ENCODE measurements at places on chromosomes 16 and 17. TPM values are rescaled to one million over a fixed set of nuclear protein-coding genes. Genes with fewer than 3 reads are reported as not detected.

DNA sequence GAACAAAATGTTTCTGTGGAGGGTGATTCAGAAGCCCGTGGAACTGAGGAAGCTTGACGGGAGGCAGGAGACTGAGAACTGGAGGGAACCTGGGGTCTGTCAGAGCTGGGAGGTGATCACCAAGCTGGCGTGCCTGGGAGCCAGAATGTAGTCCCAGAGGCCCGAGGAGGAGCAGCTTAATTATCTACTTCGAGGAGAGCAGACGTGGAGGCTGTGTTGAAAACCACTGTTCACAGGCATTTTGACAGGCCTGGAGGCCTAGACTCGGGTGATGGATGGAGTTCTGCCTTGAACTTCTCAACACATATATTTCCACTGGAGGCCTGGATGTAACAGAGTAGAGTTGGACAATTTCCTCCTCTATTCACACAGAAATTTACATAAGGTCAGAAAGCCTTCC is 177.7 kb upstream of the SALL1 start:
- no peak for DNase-seq

GRCh38 chr16:19715566-19715965 is 2.5 kb downstream of the KNOP1 start:
- peak; percentile 56 for DNase-seq

DNA sequence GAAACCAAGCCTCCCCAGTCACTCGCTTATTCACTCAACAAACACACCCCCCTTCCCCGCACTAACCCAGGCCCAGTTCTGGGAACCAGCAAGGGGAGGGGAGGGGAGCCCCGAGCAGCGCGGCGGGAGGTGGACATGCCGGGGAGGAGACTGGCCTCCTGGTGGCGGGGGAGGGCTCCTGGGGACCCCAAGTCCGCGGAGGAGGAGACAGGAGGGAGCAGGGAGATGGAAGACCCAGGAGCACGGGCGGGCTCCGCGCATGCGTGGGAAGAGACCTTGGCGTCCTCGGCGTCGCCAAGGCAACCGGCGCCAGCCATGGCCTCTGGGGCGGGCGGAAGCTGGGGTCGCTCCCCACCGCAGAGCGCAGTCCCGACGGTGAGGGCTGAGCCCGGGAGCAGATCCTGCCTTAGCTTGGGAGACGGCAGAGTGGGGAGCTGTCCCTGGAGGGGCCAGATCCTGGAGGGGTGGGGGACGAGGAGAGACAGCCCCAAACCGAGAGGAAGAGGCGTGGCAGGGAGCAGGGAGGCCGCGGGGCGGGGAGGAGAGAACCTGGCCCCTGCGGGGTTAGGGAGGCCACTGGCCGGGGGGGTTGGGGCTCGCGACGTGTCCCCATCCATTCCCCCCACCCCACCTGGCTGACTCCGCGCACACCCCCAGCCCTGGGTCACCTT is at the start of gene PRR29:
TSS of gene PRR29 (plus strand) at position 302 of the 671 bp plus-strand sequence. CDS start at position 316, 14 bp downstream.
- DNase-seq = peak; percentile 48

GRCh38 chr16:79309606-79310005 is 290.9 kb downstream of the MAF start:
- no peak for DNase-seq

Gene MYH2
- total RNA-seq = not detected

- no peak for DNase-seq
Observed at GRCh38 chr16:17773698-17774101, 302.9 kb upstream of the XYLT1 start.

GRCh38 chr16:66961914-66962313 is 848 bp downstream of the CES3 start:
- no peak for DNase-seq

GRCh38 chr17:13792314-13792713 is 190.6 kb upstream of the HS3ST3A1 start:
- DNase-seq = no peak

Gene HYDIN
- total RNA-seq = 3.8 TPM

DNA sequence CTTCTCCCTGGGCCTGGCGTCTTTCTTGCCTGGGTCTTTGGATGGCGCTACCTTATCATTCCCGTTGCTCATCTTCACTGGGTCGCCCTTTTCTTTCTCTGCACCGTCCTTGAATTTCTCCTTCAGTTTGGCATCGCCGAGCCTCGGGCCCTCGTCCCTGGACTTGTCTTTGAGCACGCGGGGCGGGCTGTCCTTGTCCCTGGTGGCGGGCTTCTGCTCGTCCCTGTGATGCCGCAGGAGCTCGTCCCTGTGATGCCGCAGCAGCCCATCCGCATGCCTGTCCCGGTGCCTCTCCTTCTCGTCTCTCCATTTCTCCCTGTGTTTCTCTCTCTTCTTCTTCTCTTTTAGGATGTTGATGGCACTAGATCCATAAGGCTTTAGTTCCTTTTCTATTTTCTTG is 64.3 kb downstream of the ZNF778 start:
- no peak for DNase-seq

DNA sequence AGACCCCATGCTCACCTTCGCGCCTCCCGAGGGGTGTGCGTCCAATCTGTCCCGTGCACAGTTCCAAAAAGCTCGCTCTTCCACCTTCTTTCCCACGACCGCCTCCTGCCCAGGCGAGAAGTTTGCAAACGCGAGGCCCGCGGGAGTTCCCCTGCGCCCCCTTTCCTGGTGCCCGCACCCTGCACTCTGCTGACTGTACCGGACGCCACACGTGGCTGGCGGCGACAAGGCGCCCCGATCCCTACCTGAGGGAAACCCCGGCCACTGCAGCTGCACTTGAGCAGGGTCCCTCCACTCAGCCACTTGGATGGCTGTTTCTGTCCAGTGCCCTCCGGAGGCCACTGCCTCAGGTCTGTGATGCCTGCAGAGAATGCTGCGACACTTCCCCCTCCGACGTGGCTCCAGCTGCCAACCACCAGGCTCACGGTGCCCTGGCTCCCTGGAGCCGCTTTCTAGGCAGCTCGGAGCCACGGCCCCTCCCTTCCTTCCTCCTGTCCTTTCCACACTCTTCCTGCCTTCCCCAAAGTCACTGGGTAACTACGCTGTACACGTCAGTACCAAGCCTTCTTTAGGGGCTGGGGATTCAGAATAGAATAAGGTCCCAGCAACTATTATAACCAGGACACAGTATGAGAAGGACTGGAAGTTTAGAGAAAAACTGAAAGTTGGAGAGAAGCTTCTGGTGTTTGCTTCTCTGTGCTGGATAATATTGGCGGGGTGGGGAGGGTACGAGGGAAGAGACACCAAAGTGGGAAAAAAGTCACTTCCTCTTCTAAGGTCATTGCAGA is at the start of gene MLKL:
TSS of gene MLKL (minus strand) at position 425 of the 788 bp plus-strand sequence. CDS start 5,105 bp downstream, outside the sequence.
- DNase-seq = peak; percentile 77

DNA sequence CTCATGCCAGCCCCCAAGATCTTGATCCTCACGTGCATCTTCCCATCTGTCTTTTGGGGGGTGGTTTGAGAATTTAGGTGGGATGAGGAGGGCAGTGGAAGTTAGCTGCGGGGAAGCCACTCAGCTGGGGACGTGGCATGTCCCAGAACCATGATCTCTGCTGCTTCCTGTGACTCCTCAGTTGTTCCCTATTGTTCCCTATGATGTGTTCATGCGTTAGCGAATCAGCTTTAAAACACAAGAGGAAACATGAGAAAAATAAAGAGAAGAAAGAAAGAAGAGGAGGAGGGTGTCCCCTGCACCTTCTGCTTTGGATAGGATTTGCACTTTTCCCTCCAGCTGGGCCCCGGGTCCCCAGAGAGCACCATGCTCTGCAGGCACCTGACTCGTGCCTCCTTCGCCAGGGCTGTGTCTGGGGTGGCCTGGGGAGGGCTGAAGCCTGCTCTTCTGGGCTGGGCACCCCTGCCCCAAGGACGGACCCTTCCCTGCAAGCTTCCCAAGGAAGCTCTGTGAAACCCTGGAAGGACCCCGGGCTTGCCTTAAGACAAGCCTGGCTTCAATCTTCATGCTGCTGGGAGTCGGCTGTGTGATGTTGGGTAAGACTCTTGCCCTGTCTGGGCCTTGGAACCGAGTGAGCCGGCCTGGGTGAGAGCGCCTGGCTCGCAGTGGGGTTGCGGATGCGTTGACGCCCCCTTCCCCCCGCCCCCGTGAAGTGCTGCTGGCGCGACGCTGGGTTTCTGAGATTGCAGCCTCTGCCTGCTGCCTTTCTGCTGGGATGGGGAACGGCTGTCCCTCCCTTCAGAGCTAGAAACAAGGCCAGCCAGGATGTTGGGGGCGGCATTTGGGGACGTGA is 62.8 kb upstream of the CIBAR2 start:
- no peak for DNase-seq

DNA sequence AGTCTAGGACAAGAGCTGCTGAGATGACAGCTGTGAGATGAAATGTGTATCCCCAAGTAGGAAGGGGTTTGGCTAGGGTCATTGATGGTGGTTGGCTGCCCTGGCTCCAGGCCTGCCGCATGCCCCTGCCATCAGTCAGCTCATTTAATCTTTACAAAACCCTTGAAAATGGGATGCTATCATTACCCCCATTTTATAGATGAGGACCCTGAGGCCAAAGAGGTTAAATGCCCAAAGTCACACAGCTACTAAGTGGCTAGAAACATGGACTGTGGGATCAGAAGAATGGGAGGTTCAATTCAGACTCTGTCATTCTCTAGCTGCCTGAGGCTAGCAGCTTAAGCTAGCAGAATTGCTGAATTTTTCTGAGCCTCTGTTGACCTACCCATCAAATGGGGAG is 198.8 kb downstream of the MAF start:
- DNase-seq = no peak

Gene C1QL1
- 10.9 TPM for total RNA-seq

GRCh38 chr17:8745586-8746500 is 1.2 kb upstream of the CCDC42 start:
- DNase-seq = peak; percentile 36

DNA sequence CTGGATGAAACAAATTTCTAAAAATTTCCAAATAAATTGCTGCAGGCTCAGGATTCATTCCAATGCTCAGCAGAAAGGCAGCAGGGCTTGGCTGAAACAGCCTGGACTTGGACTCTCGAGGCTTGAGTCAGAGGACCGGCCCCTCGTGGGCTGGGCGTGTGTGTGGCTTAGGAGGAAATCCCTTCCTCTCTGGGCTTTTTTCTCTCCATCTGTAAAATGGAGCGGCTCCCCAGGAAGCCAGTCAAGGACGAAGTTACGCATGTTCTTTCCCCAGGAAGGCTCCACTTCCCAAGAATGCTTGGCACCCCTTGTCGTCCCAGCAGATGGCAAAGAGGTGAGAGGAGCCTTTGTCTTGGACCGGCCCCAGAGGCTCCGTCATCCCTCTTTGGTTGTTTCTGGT is 13.5 kb downstream of the SLC46A1 start:
- DNase-seq = no peak

Gene LDHD
- total RNA-seq = 0.95 TPM

Gene CREBBP
- total RNA-seq = 5.6 TPM

- DNase-seq = no peak
Observed at GRCh38 chr16:56108056-56108471, 83.2 kb upstream of the GNAO1 start.

Gene NAGS
- total RNA-seq = 1.5 TPM

Gene MEFV
- not detected for total RNA-seq

Gene RNF167
- 45.6 TPM for total RNA-seq

GRCh38 chr16:83102336-83102735 is 475.6 kb downstream of the CDH13 start:
- DNase-seq = no peak

GRCh38 chr16:25395528-25395927 is 137.9 kb upstream of the ZKSCAN2 start:
- no peak for DNase-seq

Gene CDRT15
- not detected for total RNA-seq
